Bronchial epithelial cell (primary cell): ENCODE measurements at places on chromosomes 2 and 18.
A peak's percentile ranks its signal among the peaks of the same experiment; 100 is the strongest.

DNA sequence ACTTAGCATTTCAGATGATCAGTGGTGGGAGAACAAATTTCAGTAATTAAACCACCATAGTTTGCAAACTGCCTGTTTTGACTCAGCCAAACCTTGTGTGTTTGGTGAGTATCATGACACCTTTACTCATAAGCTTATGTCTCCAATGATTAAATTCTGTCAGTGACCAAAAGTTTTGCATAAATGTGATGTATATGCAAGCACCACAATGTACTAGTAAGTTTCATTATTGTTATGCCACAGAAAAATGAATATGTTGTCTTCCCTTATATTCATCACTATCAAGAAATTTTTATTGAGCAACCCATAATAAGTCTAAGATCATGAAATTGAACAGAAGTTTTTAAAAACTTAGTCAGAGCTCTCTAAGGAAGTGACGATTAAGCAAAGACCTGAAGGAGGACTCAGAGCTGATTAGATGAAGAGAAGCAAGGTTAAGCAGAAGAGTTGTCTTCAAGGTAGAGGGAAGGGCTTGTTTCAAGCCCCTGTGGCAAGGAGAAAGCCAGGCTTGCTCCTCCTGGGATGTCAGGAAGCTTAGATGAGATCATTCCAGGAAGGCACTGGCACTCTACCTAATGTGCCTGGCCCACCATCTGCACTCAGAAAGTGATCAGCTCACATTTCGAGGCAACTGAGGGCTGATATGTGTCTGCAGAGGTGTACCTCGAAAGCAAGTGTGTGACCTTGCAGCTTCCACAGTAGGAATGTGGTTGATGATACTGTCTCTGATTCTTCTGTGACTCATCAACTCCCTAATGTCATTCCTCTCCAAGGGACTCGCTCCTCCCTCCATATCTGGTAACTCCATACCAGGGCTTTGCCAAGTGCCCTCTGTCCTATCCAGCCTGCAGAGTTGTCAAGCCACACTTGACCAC is 54.7 kb downstream of the KCTD18 start:
- DNase-seq = peak; percentile 39

DNA sequence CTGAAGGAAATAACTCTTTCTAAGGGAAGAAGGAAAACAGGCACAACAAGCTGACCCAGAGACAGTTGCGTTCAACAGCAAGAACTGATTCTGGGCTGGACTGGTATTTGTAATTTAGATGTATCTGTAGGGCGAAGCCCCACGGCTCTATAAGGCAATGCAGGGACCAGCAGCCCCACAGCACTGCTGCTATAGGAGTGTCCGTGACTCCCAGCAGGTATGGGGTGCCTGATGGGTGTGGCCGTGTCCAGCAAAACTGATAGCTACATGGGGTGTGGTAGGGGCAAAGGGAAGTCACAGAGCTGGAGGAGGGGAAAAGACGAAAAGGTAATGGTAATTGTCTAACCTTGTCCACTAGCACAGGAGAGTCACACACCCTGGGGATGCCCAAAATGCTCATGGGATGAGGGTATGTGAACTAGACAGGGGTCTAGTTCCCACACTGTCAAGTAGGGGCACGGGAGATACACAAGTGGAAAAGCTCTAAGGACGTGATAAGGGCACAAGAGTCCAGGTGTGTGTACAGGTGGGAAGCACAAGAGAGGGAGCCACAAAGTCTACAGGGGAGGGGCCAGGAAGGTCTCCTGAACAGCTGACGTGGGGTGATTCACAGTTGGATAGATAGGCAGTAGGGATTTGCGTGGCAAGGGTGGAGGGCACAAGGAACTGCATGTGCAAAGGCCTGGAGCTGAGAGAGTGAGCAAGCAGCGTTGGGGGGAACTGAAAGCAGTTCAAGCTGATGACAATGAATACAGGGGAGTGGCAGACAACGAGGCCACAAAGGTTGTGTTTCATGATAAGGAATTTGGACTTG is 48.5 kb upstream of the ASPRV1 start:
- peak; percentile 86 for DNase-seq

DNA sequence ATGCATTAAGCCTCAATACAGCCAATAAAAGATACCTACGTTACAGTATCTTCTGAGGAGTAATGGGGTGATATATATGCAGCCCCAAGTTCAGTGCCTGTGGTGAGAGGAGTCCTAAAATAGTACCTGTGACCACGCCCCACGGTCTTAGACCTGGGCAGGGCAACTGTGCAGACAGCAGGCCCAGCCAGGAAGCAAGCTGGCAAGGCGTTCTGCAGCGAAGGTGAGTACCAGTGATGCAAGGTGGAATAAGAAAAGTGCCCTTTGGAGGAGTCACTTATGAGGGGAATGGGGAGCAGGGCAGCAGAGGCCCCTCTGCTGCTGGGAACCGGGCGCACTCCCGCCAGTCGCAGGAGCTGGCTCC is 12.7 kb upstream of the MAP3K2 start:
- peak; percentile 31 for DNase-seq

DNA sequence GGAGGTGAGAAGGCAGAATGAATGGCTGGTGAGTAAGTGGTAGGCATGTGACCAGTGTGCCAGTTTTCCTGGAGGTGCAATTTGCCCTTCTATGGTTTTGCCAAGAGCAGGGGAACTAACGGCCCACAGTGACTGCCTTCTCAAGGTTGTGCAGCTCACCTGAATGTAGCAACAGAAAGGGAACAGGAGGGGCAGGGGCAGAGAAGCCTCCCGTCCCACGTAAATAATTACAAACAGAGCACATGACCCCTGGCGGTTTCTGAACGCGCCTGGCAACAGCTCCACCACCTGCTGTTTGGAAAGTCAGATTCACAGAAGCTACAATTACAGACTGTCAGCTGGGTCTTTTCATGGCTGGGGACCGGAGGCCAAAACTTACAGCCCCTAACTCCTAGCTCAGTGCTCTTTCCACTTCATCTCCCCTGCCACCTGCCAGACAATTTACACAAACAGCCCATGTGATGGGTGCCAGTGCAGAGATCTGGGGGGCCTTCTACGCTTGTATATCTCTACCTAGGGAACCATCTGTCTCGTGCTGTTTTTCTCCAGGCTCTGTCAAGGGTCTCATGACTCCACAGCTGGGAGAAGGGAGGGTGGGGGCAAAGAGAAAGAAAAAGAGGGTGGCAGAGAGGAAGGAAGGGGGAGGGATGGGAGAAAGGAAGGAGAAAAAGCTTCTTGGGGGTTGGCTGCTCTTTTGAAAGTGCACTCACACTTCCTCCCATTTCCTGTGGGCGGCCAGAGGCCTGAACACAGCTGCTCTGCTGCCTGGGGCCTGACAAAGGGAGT is 69.6 kb downstream of the POLR1A start:
- DNase-seq = peak; percentile 87

- DNase-seq = no peak
These were observed 79.4 kb upstream of the DNAJC10 start for GRCh38 chr2:182636699-182637098.

- peak; percentile 65 for DNase-seq
These were observed 58.3 kb downstream of the EFEMP1 start for GRCh38 chr2:55865096-55865835.

DNA sequence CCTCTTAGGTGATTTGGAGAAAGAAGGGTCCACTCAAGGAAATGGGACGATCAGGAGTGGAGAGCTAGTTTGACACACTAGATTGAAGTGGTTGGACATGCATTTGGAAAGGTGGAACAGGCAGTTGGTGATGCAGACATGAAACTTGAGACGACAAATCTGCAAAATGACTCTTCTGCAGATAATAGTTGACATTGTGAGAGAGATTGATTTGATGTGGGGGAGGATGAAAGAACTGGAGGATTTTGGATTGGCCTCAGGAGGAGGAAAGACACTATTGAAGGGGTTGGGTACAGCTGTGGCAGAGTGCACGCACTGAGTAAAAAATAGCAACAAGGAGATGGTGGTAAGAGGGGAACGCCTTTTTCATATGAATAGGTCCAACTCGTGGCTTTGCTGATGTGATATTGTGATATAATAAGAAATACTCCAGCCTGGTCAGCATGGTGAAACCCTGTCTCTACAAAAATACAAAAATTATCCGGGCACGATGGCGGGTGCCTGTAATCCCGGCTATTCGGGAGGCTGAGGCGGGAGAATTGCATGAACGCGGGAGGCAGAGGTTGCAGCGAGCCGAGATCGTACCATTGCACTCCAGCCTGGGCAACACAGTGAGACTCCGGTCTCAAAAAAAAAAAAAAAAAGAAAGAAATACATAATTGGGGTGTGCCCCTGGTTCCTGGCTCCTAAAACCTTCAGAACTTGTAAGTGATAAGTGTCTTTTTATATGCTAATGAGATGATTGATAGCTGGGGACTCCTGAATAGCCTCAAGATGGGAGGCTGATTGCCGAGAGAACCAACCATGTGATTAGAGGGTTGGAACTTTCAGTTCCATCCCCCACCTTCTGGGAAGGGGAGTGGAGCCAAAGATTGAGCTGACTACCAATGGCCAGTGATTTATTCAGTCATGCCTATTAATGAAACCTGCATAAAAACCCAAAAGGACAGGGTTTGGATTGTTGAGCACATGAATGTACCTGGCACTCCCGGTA is 9.7 kb downstream of the TTLL4 start:
- DNase-seq = no peak

DNA sequence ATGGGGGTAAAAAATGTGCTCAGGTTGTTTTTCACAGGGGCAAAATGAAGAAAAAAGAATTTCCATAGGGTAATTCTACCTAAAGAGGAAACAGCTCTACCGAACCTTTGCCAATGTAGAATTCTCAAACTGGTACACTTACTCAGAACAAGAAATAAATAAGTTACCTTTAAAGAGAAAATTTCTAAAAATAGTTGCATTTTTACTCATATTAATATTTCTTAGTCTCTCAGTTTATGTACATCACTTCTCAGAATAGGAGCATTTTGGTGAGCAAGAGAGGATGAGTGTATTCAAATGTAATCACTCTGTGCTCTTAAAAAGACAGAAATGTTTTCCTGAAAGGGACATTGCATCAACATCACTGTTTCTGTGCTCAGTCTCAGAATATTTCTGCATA is 574.7 kb upstream of the SLC8A1 start:
- no peak for DNase-seq

GRCh38 chr2:8582651-8583399 is 99.0 kb upstream of the ID2 start:
- no peak for DNase-seq

GRCh38 chr18:48135436-48135966 is 205.0 kb upstream of the SMAD2 start:
- DNase-seq = no peak

DNA sequence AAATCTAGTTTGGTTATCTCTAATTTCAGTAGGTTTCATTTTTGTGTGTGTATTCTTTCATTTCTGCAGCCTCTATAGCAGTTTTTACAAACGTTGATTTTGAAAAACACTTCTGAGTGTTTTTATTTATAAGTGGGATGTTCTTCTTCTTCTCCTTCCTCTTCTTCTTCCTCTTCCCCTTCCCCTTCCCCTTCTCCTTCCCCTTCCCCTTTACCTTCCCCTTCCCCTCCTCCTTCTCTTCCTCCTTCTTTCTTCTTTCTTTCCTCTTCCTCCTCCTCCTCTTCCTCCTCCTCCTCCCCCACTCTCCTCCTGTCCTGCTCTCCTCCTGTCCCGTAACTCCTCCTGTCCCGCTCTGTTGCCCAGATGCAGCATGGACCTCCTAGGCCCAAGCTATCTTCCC is 4.2 kb downstream of the UGGT1 start:
- DNase-seq = no peak

- peak; percentile 90 for DNase-seq
These were observed 3.2 kb downstream of the MARS2 start for GRCh38 chr2:197708331-197708730.

DNA sequence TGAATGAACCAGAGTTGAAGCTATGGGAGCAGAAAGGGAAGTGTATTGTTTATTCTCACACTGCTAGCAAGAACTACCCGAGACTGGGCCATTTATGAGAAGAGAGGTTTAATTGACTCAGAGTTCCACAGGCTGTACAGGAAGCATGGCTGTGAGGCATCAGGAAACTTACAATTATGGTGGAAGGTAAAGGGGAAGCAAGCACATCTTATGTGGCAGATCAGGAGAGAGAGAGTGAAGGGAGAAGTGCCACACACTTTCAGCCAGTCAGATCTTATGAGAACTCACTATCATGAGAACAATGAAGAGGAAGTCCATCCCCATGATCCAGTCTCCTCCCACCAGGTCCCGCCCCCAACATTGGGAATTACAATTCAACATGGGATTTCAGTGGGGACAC is 383.2 kb upstream of the SLC14A2 start:
- DNase-seq = no peak

- DNase-seq = no peak
These were observed 15.8 kb downstream of the RAB10 start for GRCh38 chr2:26049641-26050040.

GRCh38 chr2:31228717-31229116 is 5.2 kb upstream of the EHD3 start:
- DNase-seq = no peak

DNA sequence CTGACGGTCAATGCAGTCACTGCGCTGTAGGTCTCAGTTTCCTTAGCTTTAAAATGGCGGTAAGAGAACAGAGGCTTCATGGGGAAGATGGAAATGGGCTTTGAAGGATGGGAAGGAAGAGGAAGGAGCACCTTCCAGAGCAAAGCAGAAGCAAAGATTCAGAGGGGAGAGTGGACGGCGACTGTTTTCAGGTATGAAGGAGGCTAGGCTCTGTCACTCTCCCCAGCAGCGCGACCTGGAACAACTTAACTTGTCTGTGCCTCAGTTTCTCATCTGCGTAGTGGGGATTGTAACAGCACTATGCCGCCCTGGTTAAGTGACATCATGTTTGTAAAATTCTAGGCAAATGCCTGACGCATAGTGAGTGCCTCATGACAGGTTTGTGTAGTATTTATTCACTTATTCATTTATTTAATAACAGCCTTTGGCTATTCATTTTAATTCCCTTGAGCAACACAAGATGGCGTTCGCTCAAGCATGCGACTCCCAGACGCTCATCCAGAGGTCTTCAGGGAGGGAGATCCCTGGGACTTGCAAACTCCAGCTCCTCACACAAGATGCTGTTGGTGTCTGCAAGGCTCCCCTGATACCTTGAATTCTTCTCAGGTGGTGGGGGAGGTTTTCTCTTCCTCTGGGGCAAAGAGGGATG is 336.3 kb downstream of the DYSF start:
- no peak for DNase-seq
